ENCODE measurements at places on chromosomes 16 and 17.
A peak's percentile ranks its signal among the peaks of the same experiment; 100 is the strongest.

DNA sequence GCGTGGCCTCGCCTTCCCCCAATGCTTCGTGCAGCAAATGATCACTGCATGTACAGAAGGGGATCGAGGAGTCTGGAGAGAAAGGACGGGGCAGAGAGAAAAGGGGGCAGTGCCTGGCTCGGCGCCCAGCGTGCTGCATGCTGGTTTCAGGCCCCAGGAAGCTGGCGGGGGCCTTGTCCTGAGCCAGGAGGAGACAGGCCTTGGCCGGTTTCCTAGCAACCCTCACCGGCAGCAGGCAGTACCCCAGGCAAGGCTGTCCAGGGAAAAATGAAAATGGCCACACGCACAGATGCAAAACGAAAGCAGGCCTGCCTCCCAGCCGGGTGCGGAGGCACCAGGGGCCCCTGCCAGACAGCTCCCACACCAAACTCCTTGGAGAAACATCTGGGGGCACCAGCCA lies 126.3 kb downstream of the ZFHX3 start:
- DNase-seq: no peak

DNA sequence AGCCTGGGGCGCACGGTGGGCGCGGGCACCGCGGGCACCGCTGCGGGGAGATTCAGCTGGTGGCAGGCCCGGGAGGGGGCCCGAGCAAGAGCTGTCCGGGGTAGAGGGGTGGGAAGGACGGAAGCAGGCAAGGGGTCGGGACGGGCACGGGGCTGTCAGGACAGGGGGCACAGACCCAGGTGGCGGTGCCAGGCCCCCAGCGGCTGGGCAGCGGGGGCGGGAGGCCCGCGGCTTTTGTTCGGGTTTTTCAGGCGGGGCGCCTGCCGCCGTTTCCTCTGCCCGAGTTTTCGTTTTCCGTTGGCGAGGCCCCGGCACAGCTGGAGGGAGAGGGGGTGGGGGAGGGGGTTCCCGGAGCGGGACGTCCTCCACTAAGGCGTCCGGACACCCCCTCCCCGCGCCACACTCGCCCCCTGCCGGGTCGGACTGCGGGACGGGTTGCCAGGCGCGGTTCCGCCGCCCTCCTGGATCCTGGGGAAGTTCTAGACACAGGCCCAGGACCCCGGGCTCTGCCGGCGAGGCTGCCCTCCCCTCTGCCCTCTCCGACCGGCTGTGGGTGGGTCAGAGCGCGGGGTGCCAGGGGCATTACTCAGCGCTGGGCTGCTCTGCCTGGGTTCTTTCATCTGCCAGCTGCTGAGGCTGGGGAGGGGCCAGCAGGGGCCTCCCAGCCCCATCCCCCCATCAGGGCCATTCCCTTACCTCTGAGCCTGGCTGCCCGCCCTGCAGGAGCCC lies 543 bp downstream of the ARHGAP23 start:
- peak; percentile 66 for DNase-seq

GRCh38 chr17:80264205-80265075 lies 3.8 kb downstream of the RNF213 start:
- DNase-seq: no peak

DNA sequence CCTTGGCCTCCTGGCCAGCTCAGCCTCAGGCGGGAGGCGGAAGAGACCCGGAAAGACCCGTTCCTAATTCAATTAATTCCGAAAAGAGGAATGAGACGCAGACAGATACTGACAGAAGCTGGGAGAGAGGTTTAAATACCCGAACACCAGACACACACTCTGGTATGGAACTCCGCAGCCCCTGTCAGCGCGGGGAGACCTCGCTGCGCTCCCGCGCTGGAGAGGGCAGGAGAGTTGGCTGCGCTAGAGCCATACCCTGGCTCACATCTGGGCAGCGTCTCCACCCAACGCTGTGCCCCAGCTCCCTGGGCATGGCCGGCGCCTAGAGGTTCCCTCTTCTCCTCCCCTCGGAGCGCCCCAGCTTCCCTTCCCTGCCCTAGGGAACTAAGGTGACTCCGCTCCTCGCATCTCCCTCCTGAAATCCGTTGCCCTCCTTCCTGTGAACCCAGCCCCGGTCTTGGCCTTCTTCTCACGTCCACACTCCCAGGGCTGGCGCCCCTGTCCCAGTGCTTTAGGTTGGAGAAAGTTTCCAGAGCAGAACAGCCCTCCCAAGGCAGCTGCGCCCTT lies 8.0 kb downstream of the NEUROD2 start:
- DNase-seq: no peak

- no peak for DNase-seq
Observed at GRCh38 chr17:3033248-3033640, 30.2 kb downstream of the OR1D5 start.
